ENCODE measurements at places on chromosomes 13 and 19.
A peak's percentile ranks its signal among the peaks of the same experiment; 100 is the strongest.

GRCh38 chr13:70408865-70409264 is 300.6 kb upstream of the KLHL1 start:
- DNase-seq: no peak

DNA sequence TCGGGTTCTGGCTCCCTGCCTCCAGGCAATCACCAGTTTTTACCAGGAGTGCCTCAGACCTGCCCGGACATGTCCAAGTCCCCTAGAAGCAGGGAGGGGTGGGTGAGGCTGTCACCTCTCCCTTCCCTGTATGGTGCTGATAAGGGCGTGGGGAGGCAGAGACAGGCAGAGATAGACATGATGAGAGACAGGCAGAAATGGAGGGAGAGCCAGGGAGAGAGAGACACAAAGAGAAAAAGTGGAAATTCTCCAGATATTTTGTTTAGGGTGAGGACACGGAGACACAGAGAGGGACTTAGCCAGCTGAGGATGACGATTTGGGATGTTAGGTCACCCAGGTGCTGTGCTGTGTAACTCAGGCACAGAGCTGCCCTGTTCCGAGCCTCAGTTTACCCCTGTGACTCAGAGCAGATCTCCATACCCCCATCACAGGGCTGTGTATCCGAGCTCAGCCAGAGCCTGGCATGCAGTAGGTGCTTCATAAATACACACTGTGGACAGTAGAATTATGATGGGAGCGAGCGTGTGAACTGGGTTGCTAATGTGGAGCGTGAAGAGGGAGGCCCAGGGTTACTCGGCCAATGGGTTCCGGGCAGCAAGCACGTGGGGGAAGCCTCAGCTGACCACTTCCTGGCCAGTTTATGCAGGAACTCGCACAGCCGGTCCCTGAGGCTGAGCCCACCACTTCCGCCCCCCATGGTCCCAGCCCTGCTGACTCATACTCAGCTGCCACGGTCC is 11.9 kb upstream of the GDF15 start:
- DNase-seq: peak; percentile 86

DNA sequence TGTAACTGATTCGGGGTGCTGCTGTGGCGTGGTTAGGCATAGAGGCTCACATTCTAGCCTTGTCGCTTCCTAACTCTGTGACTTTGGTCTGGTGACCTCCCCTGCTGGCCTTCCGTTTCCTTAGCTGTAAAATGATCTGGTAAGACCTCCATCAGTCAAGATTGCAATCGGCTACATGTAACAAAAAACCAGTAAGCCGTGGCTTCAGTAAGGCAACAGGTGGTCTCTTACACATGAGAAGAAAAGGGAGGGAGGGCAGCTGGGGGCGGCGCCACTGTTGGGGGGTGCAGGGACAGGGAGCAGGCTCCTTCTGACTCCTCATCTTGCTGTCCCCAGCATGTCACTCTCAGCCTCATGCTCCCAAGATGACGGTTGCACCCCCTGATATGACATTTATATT is 148.0 kb downstream of the SIPA1L3 start:
- no peak for DNase-seq

- DNase-seq: no peak
These were observed 2.1 kb downstream of the FUT1 start for GRCh38 chr19:48750351-48750750.

DNA sequence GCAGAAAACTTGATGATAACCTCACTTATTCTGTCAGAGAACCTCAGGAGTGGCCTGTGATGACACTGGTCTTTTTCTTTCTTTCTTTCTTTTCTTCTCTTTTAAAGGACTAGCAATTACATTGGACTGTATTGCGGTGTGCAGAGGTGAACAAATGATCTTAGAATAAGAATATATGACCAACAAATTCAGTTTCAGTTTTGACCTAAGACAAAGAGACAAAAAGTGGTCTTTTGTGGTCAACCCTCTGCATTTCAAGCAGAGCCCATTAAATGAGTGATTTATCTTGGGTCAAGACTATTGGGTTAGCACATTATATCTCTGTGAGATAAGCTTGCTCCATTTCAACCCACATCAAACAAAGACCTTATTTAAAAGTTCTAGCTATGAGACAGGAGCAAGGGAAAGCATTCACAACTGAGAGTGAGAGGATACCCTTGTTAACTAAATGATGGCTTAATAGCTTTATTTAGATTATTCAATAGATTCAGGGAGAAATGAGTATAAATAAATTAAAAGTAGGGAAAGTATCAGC is 644.4 kb downstream of the PCDH9 start:
- no peak for DNase-seq

DNA sequence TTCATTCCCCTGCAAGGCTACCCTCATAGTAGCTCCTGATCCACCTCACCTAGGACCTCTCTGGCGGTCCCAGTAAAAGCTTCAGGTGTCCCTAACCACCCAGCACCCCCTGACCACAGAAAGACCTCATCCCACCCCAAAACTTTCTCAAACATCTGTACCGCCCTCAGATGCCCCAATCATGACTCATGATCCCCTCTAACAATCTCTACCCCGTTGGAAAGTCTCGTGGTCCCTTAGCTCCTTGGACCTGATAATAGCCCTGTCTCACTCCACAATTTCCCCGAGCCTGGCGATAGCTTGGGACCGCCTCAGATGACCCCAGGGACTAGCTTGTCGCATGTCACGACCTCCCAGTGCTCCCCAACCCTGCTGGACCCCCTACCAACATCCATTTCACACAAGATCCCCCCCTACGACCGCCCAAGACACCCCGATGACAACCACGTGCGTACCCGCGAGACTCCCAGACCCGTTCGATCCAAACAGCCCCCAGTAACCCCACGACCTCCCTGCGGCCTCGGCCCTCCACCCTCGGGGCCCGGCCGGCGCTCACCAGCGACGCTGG is 450 bp downstream of the NDUFA11 start:
- peak; percentile 27 for DNase-seq

DNA sequence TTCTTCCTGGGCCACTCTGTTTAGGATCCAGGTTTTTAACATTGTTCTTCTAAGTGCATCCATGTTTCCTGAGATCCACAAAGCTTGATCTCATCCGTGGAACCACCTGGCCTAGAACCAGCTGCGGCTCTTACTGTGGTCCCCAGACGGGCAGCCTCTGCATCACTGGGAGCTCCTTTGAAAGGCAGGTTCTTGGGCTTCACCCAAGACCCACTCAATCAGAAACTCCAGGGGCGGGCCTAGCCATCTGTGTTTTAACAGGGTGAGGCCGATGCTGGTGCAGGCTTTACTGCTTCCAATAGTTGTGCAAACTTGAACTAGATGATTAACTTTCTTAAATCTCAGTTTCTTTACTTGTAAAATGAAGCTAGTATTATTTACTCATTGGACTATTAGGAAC is 605.7 kb downstream of the FGF9 start:
- no peak for DNase-seq

GRCh38 chr13:81148822-81149221 is 807.9 kb upstream of the SPRY2 start:
- DNase-seq: no peak

GRCh38 chr19:1273263-1274041 is 1.9 kb upstream of the FAM174C start:
- no peak for DNase-seq

DNA sequence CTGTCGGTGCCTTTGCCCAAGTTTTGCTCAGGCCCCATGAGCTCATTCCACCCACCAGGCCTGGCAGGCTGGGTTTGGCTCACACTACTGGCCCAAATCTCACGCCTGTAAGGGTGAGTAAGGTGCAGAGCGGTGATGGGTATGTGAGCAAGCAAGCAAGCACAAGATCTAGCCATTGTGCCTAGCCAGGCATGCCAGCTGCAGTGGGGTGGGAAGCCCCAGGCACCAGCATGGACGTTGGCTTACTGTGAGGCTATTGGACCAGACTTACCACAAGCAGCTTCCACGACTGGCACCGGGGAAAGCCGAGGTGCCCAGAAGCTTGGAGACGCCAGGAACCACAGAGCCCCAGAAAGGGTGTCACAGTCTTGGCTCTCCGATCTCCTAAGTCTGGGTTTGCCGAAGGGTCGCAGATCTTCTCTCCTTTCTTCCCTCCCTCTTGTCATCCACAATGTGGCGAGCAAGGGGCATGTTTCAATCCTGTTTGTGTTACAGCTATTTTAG is 2659.4 kb upstream of the PCDH20 start:
- DNase-seq: no peak

- DNase-seq: peak; percentile 94
These were observed 5.8 kb upstream of the TPM4 start for GRCh38 chr19:16070366-16070990.

- peak; percentile 79 for DNase-seq
These were observed 107.5 kb downstream of the KLF12 start for GRCh38 chr13:74026753-74027152.

DNA sequence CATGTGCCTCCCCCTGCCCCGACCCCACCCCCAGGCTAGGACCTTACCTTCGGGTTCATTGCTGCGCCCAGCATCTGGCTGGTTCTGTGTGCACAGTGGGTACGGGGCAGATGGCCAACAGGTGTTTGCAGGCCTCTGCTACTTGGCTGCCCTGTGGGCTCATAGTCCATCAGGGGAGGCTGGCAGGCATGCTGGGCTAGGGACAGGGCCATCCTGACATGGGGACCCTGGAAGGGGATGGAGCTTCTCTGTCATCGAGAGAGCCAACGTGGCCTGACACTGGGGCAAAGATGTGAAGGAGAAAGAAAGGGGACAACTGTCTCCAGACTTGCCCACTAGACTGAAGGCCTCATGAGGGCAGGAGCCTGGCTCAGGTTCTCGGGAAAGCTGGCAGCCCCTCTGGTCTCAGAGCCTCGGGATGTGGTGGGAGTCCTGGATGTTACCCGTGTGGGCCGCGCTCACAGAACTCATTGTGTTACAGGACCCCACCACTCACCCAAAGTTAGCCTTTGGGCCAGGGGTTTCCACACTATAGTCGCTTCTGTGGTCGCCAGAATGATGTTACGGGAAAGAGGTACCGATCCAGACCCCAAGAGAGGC is 4.7 kb downstream of the ZNF536 start:
- no peak for DNase-seq

DNA sequence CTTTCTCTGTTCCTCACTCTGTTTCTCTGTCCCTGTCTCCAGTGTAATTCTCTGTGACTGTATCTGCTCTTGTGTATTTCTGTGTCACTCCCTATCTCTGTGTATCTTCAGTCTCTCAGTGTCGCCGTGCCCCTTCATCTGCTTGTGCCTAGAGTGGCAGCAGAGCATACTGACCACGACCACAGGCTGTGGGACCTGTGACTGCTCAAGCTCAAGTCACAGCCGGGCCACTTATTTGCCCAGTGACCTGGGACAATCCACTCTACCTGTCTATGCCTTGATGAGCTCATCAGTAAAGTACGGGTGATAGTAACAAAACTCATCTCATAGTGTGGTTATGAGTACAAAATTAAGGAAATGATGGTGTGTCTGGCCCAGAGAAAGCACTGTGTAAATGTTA is 8.7 kb downstream of the TMEM147 start:
- DNase-seq: no peak

DNA sequence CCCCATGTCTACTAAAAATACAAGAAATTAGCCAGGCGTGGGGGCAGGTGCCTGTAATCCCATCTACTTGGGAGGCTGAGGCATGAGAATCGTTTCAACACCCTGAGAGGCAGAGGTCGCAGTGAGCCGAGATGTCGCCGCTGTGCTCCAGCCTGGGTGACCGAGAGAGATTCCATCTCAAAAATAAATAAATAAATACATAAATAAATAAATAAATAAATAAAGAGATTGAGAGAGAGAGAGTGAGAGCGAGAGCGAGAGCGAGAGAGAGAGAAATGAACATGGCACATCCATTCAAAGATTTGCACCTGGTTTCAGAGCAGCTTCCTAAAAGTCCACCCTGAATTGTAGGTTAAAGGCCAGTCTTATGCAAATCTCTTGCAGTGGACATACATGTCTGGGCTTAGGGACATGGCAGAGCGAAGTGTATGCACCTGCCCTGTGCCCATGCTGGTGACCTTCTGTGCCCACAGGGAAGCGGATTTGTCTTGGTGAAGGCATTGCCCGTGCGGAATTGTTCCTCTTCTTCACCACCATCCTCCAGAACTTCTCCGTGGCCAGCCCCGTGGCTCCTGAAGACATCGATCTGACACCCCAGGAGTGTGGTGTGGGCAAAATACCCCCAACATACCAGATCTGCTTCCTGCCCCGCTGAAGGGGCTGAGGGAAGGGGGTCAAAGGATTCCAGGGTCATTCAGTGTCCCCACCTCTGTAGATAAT is 42.3 kb upstream of the CYP2B6 start:
- DNase-seq: no peak

DNA sequence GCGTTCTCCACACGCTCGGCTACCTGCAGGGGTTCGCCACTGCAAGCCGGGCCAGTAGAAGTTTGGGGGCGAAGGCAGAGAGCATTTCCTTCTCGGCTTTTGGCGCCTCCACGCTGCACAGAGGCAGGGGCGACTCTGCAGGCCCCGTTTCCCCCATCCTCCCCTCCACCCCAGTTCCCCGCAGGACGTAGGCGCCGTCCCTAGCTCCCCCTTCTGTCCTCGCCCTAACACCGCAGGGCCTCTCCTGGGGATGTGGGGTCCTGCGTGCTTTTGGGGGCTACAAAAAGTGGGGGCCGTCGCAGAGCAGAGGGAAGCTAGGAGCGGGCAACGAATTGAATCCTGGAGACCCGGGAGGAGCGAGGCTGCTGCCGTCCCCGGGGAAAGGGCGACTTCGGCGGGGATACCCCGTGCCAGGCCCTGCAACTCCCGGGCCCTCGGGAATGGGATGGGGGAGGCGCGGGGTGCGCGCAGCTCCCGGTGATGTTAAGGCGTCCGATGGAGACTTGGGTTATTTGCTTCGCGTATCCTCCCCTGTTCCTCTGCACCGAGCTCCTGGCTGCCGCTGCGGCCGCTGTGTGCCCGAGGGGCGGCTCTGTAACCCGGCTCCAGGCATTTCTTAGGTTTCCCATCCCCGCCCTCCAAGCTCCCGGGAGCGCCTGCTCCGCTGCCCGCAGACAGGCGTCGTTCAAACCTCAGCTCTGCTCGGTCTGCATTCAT is 255.9 kb upstream of the SOX21 start:
- no peak for DNase-seq

- no peak for DNase-seq
These were observed 44.4 kb downstream of the C1QTNF9 start for GRCh38 chr13:24353736-24354135.
